ENCODE measurements at places on chromosomes 7 and 10.

DNA sequence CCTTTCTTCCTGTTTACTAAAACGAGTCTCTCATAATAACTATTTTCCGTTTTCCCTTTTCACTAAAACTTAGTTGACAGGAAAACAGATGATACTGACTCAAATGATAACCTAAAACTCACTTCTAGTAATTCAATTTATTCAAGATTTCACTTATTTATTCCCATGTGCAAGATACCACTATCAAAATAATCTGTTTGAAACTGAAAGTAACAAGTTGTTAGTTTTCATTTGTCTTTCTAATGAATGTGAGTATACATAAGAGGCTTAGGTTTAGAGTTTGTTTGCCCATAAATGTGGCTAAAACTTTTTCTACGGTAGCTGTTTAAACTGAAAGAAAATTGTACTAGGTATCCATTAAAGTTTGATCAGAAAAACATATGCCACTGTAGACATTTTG is 314.9 kb upstream of the STEAP1 start:
- DNase-seq, result no peak

- no peak for DNase-seq
Measured at GRCh38 chr10:26723016-26723415, 25.5 kb downstream of the PDSS1 start.

- DNase-seq, result no peak
Measured at GRCh38 chr10:19713159-19713558, 103.1 kb upstream of the PLXDC2 start.

DNA sequence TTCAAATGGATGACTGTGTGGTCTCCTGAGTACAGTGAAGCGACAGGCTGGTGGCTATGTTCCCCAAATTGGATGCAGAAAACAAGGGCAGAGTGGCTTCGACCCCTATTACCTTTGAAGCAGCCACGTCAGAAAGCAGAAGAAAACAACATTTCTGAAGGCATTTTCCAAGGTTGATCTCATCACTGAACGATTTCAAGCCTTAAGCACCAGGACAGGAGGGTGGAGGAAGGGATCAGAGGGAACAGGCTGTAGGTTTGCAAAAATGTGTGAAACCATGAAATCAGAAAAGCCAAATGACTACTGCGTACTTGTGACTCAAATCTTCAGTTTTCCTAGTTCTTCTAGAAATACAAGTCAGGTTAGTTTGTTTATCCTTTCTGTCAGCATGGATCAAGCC is 181.0 kb upstream of the TMEM106B start:
- DNase-seq, result no peak

- DNase-seq, result no peak
Measured at GRCh38 chr10:22553452-22553995, 160.9 kb downstream of the PIP4K2A start.

- DNase-seq, result no peak
Measured at GRCh38 chr10:87706731-87707130, 47.1 kb downstream of the PAPSS2 start.

Data from posterior cingulate gyrus (tissue), 11 donors.